Naive thymus-derived CD4-positive, alpha-beta T cell (primary cell): ENCODE measurements at places on chromosomes 2 and 18. TPM values are rescaled to one million over a fixed set of nuclear protein-coding genes. Genes with fewer than 3 reads are reported as not detected.

Gene REG3A
- not detected for polyA plus RNA-seq

Gene EMILIN1
- polyA plus RNA-seq: 0.89 TPM

Gene NETO1
- polyA plus RNA-seq: not detected

Gene RSAD2
- polyA plus RNA-seq: 8.2 TPM

Gene PLEK
- polyA plus RNA-seq: 0.79 TPM

Gene TTR
- polyA plus RNA-seq: not detected

Gene COQ10B
- polyA plus RNA-seq: 31.9 TPM
